Stimulated activated CD8-positive, alpha-beta memory T cell treated with anti-CD3 and anti-CD28 coated beads, Interleukin-12 subunit alpha, Interleukin-12 subunit beta, amount 100 ng/mL, for 4 hours (primary cell): ENCODE measurements at places on chromosomes 4 and X.

DNA sequence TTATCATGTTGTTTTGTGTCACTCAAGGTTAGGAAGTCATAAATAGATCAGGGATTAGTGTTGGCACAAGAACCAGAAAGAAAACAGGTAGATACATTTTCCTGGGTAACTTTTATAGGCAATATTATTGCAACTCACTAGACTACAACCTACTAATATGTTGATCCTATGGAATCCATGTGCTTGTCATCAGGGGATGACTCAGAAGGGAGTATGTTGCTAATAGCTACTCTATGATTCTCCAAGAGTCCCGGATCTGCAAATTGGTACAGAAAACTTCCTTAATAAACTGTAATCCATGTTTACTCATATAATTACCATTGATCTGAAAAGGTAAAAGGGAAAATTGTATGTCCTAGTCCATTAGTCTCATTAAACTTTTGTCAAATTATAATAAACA, 11.7 kb upstream of the GNRHR start:
- no peak for DNase-seq

DNA sequence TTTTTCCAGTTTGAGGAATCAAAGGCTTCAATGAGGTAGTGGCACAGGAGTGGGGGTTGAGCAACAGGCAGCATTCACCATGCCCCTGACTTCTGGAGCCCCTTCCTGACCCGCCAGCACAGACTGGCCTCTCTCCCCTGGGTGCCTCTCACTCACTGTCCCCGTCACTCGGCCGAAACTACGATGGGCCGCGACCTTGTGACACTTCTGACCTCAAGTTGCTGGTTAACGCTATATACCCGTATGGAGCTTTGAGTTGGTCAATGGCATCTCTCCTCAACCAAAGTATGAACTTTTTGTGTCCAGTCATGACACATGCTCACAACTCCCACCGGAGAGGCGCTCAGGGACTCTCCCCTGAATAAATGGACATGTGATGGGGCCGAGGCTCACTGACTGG, 72.1 kb downstream of the IRF2 start:
- no peak for DNase-seq

DNA sequence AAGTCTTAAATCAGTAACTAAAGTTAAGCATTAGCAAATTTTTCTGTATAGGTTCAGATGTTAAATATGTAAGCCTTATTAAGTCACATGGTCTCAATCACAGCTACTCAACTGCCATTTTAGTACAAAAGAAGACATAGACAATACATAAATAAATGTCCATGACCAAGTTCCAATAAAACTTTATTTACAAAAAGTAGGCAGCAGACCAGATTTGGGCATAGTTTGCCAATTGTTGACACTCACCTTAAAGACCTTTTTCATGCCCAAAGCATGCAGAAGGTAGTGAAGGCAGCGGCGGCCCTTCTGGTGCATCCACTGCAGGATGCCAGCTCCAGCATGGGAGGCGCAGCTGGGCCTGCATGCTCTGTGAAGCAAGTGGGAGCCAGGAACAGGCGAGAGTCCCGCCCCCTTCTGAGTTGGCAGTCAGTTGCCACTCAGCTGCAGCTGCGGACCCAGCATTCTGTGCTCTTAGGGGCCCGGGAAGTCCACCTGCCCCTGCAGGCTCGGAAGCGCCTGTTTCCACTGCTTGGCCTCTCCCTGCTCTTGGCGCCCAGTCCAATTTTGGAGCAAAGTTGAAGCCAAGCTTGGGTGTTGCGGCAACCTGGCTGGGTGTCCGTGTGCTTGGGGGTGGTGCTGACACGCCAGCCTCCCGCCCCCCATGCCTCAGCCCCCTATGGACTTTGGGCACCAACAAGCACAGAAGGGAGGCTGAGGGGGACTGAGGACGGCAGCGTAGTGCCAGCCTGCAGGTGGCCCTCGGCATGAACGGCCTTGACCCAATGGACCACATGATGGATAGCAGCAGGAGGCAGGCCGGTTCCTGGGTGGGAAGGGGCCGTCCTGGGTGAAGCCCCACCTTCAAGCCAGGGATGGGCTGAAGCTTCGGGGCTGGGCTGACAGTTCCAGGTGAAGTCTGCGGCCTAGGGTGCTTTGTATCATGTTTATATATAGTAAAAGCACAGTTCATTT, 42.4 kb upstream of the PABPC4L start:
- DNase-seq: no peak

DNA sequence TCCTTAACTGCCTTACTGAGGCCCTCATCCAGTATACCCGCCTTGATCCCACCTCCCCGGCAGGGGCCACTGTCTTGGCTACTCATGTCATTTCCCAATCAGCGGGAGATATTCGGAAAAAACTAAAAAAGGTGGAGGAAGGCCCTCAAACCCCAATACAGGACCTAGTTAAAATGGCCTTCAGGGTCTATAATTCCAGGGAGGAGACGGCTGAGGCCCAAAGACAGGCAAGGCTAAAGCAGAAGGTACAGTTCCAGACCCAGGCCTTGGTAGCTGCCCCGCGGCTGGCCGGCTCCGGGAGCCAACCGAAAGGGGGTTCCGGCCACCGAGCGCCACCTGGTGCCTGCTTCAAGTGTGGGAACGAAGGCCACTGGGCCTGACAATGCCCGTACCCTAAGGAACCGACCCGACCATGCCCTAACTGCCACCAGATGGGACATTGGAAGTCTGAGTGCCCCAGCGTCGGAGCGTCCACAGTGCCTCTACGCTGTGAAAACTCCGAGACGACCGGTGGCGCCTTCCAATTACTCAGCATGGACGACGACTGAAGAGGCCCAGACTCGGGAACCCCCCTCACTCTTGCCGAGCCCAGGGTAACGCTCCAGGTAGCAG, 959.6 kb downstream of the RPA4 start:
- DNase-seq: no peak

DNA sequence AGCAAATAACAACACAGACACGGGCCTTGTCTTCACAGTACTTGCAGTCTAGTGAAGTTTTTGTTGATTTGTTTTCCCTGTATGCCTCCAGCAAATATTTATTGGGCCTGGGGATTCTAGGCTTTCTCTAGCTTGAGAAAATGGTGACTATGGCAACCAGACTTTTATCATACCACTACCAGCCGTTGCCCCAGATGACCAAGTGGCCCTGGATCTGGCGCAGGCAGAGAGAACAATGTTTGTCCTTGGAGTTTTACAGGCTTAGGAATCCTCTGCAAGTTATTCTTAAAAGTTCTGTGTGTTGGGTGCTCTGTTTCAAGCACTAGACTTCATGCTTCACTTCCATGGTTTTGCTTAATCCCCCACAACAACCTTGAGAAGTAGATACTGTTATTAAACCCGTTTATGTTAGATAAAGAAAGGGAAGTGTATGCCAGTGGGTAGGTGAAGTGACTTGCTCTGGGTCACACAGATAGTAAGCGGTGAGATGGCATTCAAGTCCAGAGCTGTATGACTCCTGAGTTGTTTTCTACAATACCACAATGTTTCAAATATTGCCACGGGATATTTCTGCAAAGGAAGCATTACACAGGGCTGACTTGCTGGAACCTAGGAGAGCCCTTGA, 94.6 kb downstream of the AKAP4 start:
- DNase-seq: no peak

- DNase-seq: no peak
These were observed 59.2 kb upstream of the LEF1 start for GRCh38 chr4:108227923-108228322.

DNA sequence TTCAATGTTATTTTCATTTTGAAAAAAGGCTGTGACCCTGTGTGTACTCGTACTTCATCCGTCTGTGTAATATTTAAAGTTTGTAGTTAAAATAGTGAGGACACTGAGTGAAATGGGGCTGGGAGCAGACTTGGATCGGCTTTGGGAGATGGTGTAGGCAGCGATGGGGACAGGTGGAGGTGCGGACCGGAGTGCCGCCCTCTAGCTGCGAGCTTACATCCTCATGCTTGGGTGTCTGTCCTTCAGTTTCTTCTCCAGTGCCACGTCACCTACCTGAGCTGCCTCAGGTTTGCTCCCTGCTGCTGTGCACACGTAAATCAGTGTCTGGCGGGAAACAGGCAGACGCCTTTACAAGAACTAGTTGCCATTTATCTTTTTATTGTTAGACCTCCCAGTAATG, 146.1 kb downstream of the GPR143 start:
- no peak for DNase-seq

DNA sequence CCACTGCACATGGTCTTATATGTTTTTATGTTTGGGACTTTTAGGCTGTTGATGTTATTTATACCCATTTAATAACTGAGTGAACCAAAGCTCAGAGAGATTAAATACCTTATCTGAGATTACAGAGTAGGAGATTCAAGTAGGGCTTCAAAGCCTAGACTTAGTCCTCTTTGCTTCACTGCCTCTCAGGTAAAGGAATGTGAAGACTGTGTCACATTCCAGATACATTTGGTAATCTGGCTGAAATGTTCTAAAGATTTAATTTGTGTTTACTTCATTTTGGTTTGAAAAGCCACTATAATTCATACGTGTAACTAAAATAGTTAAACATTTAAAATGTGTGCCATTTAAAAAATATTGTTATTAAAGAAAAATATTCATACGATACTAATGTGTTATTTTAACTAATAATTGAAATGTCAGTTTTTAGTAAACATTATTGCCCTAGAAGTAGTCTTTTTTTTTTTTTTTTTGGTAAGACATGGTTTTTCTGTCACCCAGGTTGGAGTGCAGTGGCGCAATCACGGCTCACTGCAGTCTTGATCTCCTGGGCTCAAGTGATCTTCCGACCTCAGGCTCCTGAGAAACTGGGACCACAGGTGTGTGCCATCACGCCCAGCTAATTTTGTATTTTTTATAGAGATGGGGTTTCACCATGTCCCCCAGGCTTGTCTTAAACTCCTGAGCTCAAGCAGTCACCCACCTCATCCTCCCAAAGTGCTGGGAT, 54.3 kb downstream of the WWC2 start:
- no peak for DNase-seq

GRCh38 chr4:100366213-100366612, 151.6 kb downstream of the EMCN start:
- DNase-seq: no peak
